ENCODE measurements at places on chromosomes 11 and 22.

GRCh38 chr11:24068197-24068596, 428.7 kb upstream of the LUZP2 start:
- no peak for DNase-seq

DNA sequence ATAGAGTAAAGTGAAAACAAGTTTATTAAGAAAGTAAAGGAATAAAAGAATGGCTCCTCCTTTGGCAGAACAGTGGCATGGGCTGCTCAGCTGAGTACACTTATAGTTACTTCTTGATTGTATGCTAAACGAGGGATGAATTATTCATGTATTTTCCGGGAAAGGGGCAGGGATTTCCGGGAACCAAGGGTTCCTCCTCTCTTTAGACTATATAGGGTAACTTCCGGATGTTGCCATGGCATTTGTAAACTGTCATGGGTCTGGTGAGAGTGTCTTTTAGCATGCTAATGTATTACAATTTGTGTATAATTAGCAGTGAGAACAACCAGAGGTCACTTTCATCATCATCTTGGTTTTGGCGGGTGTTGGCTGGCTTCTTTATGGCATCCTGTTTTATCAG, 23.5 kb upstream of the SPTY2D1 start:
- no peak for DNase-seq

- DNase-seq = no peak
Measured at GRCh38 chr11:96949464-96949863, 559.7 kb downstream of the JRKL start.

DNA sequence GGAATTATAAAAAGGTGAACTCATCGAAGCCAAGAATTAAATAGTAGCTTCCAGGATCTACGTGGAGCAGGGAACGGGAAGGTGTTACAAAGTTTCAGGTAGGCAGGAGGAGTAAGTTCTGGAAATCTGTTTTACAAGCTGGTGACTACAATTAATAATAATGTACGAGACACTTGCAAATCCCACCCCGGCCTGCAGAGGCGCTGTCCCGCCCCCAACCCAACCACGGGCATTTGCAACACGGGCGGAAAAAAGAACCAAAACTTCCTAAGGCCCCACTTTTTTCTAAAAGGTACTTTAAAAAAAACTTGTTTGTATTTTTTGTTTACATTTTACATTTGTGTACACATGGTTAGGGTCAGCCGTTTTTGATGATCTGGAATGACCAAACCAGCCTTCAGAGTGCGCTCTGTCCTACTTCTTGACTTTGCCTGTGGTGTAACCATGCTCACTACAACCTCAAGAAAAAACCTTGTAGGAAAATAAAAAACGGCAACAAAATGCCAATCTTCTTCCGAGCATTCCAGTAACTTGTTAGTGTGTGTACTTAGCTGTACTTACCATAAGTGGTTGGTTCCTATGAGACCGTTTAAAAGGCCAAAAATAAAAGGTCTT, 449.6 kb upstream of the B3GAT1 start:
- DNase-seq = no peak

DNA sequence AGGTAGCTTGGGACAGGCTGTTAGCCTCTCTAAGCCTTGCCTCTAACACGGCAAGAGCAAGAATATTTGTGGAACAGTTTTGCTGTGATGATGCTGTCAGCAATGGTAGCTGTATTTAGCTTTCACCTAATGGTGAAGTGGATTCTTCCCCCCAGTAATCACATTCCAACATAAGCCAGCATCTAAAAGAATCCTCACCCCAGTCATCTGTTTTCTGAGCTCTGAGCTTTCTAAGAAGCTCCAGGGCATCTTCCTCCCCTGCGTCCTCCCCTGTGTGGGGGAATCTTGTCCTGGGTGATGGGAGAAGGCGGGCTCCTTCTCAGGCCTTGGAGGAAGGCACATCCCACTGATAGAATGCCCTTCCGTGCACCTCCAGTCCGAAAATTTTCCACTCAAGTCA, 367.6 kb downstream of the BRD1 start:
- no peak for DNase-seq

GRCh38 chr22:29206372-29207242, 911 bp downstream of the EMID1 start:
- no peak for DNase-seq

- DNase-seq = no peak
Measured at GRCh38 chr11:10371926-10372641, 67.2 kb downstream of the ADM start.

DNA sequence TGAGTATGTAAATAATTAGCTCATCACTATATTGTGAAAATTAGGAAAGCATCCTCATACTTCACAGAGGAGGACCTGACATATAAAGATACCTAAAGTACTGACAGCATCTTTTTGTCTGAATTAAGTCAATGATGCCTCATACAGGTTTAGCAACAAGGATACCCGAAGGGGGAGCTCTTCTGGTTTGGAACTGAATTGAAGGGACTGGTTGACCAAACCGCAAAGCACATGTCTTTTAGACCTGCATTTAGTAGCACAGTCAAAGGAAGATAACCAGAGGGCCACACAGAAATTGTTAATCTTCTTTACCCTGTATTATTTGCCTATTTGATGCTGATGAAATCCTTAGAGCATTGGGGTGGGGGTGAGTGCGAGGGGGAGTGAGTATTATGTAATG, 12.9 kb upstream of the WT1 start:
- DNase-seq = peak; percentile 29

DNA sequence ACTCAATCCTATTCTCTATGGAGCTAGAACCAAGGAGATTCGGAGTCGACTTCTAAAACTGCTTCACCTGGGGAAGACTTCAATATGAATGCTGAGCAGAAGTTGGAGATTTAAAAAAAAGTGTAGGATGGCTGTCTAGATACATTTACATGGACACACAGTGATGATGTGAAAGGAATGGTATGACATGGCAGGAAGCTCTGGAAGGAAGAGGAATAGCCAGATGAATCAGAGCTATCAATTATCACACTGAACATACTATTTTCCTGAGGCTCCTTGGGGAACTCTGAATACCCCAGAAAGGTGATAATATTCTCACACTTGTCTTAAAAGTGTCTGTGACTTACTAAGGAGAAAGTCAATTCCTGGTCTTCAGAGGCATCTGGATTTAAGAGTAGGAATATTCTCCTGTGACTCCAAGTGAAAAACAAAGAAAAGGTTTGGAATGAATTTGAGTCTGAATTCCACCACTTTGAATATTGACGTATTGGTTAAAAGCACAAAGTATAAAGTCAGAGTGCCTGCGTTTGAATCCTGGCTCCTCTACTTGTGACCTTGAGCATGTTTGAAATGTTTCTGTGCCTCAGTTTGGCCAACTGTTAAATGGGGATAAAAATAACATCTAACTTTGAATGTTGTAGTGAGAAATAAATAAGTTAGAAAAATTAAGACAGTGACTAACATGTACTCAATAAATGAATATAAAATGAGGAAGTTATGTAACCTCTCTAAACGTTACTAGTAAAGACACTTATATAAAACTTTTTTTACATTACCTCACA, 1.3 kb downstream of the OR52D1 start:
- DNase-seq = peak; percentile 20

DNA sequence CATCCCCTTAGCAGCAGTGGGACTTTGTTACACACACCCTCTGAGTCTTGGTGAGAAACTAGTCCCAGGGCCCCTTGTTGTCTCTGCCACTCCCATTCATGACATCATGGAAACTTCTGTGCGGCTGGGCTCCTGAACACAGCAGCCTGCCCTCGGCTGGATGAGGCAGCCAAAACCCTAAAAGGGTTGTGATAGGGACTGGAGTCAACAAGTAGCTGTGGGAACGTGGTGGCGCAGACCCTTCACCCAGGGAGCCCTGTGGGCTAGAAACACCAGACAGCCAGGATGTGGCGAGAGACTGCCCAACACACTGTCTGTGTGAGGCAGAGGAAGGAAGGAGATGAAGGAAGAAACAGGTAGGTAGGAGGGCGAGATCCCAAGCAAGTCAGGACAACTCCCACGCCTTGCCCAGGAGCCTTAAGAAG, 3.9 kb downstream of the CD3D start:
- peak; percentile 46 for DNase-seq

DNA sequence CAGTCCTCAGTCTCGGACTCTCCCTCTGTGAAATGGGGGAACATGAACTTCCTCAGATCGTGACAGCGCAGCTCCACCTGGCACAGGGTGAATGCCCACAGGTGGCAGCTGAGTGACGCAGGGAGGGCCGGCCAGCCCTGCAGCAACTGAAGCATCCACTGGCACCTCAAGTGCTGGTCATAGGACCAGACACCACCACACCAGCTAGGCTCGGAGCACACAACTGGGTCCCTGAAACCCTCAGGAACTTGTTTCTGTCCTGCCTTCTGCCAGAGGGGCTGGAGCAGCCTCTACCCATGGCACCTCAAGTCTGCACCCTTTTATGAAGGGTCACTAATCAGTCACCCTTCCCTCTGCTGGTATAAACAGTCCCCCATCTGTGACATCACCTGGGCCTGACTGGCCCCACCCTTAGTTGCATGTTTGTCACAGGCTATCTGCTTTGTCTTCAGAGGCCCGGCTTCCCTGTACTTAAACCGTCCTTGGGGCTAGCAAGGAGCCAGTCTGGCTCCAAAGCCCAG, 7.4 kb upstream of the CDC42BPG start:
- no peak for DNase-seq

DNA sequence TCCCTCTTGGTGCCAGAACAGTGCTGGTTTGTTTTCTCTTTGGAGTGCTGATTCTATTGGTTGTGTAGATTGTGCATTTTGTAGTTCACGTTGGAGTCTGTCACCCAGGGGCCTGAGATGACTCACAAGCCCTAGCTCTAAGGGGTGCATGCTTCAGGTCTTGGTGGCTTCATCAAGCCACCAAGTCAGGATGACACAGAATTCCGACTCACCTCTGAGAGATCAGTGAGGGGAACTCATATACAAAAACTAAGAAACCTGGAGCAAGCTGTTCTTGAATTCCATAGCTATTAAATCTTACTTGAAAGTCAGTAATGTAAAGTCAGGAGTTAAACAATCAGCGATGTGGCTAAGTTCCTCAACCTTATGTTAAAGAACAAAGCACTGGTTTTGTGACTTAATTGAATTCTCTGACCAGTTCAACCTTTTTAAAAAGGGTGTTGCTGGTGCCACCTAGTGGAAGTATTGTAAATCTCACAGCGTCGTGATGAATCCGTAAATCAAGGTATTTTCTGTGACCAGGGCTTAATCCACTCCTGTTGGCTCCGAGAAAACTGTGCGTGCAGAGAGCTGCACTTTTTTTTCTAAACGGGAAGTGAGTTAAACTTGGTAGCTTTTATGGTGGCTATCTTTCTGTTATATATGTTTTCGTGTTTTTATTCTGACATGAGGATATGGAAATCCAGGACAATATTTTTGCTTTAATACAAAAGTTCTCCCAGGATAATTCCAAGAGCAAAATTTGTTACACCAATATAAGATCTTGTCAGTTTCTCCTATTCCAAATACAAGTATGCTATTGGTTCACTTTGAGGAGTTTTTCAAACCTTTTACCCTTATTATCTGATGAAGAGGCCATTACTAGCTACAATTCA, 14.6 kb downstream of the MMP13 start:
- DNase-seq = peak; percentile 71

Data from epithelial cell of esophagus (primary cell).